ENCODE measurements at places on chromosomes 7 and 10.
A peak's percentile ranks its signal among the peaks of the same experiment; 100 is the strongest.

DNA sequence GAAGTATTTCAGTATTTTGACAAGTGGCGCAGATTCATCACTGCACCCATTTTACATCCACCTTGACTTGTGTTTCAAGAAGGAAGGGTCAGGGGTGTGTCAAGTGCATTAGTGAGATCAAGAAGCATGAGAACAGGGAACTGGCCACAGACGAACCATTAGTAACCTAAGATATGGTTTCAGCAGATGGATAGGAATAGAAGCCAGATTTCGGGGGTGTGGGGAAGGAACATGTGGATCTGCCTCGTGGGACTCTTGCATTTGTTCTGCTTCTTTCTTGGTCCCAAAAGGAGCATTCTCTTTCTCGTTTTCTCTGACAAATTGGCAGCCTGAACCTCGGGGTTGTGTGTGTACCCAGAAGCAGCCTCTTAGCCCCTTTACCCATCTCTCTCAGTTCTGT is 9.6 kb downstream of the DENND2A start:
- no peak for DNase-seq

GRCh38 chr7:80618096-80618495 is 20.3 kb upstream of the CD36 start:
- no peak for DNase-seq

GRCh38 chr10:49409755-49410154 is 13.9 kb upstream of the DRGX start:
- no peak for DNase-seq

DNA sequence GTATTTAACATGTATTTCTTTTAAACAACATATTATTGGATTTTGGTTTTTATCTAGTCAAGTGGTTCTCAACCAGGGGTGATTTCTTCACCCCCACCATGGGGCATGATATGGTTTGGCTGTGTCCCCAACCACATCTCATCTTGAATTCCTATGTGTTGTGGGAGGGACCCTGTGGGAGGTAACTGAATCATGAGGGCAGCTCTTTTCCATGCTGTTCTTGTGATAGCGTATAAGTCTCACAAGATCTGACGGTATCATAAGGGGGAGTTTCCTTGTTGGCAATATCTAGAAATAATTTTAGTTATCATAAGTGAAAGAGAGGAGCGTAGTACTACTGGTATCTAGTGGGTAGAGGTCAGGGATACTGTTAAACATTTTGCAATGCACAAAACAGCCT is 37.6 kb downstream of the TMEM168 start:
- DNase-seq = peak; percentile 7

- no peak for DNase-seq
Measured at GRCh38 chr10:32971536-32972091, 13.6 kb upstream of the ITGB1 start.

GRCh38 chr10:28620251-28620650 is 57.1 kb upstream of the BAMBI start:
- DNase-seq = no peak

DNA sequence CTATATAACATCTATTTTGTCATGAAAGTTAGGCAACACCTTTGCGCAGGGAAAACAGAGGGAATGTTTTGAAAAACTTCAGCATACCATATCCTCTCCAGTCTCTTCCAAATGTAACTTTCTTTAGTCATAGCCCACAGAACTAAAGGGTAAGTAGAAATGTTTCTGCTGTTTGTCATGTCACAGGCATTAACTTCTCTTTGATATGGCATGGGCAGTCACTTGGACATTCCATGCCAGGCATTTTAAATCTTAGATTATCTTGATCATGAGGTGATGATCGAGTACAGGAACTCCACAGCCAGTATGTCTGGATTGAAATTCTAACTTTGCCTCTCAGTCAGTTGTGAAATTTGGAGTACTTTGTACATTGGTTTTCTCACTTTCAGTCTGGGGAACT is 27.5 kb upstream of the ETV1 start:
- DNase-seq = no peak

- peak; percentile 54 for DNase-seq
Measured at GRCh38 chr10:111034598-111035310, 42.1 kb upstream of the ADRA2A start.

- DNase-seq = no peak
Measured at GRCh38 chr7:117963264-117964197, 90.3 kb upstream of the CTTNBP2 start.

GRCh38 chr10:6610647-6611046 is 30.6 kb upstream of the PRKCQ start:
- DNase-seq = no peak

Measured in cardiac fibroblast (primary cell).